Lower leg skin (tissue), 4 donors: ENCODE measurements at places on chromosomes 6 and 20.

GRCh38 chr6:37585937-37586336, 86.2 kb upstream of the CCDC167 start:
- no peak for DNase-seq

GRCh38 chr20:1005452-1006027, 3.4 kb upstream of the RSPO4 start:
- no peak for DNase-seq

- DNase-seq: no peak
Measured at GRCh38 chr6:106908386-106908840, 66.1 kb downstream of the CD24 start.

GRCh38 chr20:6039766-6040165, 14.1 kb downstream of the LRRN4 start:
- no peak for DNase-seq

GRCh38 chr6:124226396-124226795, 422.7 kb downstream of the NKAIN2 start:
- no peak for DNase-seq

DNA sequence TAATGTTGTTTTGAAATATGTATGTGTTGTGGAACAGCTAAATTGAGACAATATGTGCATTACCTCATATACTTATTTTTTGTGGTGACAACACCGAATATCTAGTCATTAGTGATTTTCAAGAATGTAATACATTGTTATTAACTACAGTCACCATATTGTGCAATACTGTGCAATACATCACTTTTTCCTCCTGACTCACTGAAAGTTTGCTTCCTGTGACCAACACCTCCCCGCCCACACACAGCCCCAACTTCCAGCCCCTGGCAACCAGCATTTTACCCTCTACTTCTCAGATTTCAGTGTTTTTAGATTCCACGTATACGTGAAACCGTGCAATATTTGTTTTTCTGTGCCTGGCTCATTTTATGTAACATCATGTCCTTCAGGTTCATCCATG, 627.9 kb downstream of the PRKN start:
- DNase-seq: no peak

- peak; percentile 92 for DNase-seq
Measured at GRCh38 chr20:31674895-31675827, 37.4 kb downstream of the COX4I2 start.

- DNase-seq: no peak
Measured at GRCh38 chr6:73248192-73248903, 14.6 kb downstream of the KHDC1 start.

GRCh38 chr6:23389386-23389785, 736.6 kb upstream of the NRSN1 start:
- no peak for DNase-seq

DNA sequence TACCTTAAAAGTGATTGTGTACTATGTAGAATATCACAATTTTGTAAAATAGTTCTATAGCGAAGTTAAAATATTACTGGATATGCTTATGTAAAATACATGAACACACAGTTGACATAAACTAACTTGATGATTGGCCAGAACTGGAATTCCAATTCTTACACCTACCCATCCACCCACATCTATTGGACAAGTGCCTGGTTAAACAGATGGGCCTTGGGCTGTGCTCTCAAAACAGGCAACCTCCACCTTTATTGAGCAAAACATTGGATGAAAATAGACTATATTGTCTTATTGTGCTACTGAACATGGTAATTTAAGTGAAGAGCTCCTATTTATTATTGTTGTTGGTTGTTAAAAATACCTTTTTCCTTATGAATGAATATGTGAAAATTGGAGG, 154.0 kb upstream of the FLRT3 start:
- no peak for DNase-seq

- DNase-seq: no peak
Measured at GRCh38 chr6:122363769-122364483, 35.5 kb upstream of the HSF2 start.

- DNase-seq: no peak
Measured at GRCh38 chr6:129578315-129578714, 131.7 kb downstream of the ARHGAP18 start.

- DNase-seq: no peak
Measured at GRCh38 chr6:105802703-105803102, 283.4 kb upstream of the PRDM1 start.

- DNase-seq: no peak
Measured at GRCh38 chr6:161618831-161619454, 345.1 kb upstream of the AGPAT4 start.

- DNase-seq: no peak
Measured at GRCh38 chr6:41353333-41353732, 17.9 kb downstream of the NCR2 start.

GRCh38 chr6:72651967-72652956, 30.4 kb downstream of the KCNQ5 start:
- DNase-seq: no peak

- no peak for DNase-seq
Measured at GRCh38 chr6:106045077-106045476, 41.1 kb upstream of the PRDM1 start.

- no peak for DNase-seq
Measured at GRCh38 chr6:84309336-84309735, 81.9 kb upstream of the CEP162 start.

GRCh38 chr20:54063992-54064676, 6.3 kb downstream of the BCAS1 start:
- DNase-seq: no peak
